ENCODE measurements at places on chromosomes 2 and 18.

DNA sequence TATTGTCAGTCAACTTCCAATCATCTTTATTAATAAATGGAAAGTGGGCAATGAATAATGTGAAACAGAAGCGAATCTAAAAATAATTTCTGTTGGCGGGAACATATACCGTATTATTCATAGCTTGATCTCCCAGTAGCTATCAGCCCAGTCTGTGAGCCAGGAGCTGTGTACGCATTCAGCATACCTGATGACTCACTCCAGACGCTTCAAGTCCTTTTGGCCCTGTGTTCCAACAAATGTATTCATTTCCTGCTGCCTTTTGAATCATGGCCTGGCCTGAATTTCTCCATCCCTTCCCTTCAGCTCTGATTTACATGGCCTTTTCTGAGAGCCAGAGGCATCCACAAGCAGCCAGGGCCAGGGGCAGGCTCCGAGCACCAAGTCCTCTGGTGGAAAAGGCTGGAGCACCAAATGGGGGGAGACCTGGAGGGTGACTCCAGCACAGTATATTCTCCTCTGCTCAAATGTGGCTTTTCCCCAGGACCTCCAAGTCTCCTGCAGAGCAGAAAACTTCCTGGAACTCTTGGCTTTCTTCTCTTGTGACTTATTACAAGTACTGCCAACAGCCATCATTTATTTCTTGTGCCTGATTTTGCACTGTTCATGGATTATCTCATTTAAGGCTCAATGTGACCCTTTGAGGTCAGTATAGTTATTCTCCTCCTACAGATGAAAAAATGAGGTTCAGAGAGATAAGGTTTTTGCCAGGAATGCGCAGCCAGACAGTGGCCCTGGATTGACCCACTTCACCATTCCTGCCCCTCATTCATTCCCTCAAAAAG is 108.7 kb downstream of the EN1 start:
- DNase-seq = no peak

DNA sequence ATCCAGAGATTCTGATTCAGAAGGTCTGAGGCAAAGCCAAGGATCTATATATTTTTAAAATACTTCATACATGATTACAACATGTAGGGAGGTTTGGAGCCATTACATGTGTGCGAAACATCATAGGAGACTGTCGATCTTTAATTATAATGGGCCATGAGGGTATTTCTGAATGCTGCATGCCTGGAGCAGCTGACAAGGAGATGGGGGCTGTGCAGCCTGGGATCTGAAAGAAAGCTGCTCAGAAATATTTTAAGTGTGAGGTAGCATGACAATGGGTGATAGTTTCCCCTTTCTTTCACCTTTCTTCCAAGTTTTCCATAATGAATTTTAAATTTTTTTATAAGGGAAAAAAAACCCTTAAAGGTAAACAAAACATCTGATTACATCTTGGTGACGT is 102.0 kb upstream of the DNMT3A start:
- no peak for DNase-seq

GRCh38 chr2:240300261-240300821 is 135.1 kb upstream of the GPC1 start:
- no peak for DNase-seq

DNA sequence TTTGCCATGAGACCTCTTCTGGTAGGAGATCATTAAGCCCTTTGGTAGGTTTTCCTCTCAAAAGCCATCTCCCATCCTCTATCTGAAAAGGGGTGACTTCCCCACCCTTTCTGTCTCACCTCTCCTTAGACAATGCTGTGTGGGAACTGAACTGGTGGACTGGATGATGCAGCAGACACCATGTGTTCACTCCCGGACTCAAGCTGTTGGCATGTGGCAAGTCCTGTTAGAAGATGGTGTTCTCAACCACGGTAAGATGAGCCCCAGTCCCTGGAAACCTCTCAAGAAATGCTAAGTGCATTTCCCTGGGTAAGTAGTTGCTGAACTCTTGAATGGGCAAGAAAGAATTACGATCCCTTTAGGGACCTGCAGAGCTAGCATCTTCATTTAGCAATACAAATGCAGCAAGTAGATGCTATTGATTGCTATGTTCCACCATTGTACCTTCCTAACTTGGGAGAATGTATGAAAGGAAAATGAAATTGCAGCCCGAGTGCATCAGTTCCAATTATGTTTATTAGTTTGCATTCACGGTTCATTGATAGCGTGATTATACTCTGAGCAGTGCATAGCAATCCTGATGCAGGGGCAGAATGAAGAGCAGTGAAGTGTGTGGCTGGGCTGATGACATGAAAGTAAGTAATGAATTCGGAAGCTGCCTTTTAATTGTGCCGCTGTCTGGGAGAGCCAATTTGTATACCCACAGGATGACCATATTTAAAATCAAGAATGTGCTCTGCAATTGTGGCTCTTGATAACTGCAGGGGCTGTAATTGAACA is 110.0 kb upstream of the MAP3K20 start:
- no peak for DNase-seq

GRCh38 chr18:715626-716025 is 3.2 kb upstream of the ENOSF1 start:
- no peak for DNase-seq

GRCh38 chr18:5420906-5421305 is 122.9 kb downstream of the EPB41L3 start:
- no peak for DNase-seq

DNA sequence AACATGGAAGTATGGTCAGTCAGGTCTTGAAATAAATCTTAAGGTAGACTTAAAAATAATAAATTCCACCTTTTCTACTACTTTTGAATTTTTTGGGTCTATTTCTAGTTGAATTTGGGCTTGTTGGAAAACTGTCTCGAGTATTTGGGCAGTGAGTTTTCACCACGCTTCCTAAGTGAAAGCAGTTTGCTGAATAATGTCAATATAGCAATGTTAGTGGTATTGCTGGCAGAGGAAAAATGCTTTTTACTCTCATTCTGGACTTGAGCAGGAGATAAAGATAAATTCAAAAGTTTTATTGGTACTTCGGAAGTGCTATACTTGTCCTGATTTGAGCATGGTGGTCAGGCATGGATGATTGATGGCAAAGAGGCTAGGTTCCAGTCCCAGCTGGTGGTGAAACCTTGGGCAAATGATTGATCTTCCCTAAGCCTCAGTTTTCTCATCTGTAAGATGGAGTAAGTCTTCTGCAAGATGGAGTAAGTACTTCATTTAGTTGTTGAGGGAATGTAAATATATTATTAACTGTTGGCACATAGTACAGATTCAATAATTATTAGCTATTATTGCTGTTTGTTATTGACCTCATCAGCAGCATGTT is 503.5 kb upstream of the ZEB2 start:
- no peak for DNase-seq

GRCh38 chr18:8001711-8002301 is 434.7 kb downstream of the PTPRM start:
- no peak for DNase-seq

GRCh38 chr2:134432435-134432883 is 178.6 kb downstream of the MGAT5 start:
- no peak for DNase-seq

DNA sequence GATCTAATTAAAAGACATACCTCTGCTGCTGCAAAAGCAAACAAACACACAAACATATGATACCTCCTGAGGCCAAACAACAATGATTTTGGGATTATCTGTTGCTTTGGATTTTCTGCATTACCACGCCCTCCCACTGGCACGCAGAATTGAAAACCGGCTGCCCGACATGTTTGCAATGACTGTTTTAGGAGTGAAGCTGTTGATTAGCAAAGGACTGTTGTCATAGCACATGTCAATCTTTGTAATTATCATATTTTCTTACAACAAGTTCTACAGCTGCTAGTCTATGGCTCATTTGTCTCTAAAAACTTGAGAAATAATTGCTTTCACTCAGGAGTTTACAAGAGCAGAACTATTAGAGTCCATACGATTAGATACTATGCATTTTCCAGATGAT is 94.4 kb upstream of the MEIS1 start:
- no peak for DNase-seq

DNA sequence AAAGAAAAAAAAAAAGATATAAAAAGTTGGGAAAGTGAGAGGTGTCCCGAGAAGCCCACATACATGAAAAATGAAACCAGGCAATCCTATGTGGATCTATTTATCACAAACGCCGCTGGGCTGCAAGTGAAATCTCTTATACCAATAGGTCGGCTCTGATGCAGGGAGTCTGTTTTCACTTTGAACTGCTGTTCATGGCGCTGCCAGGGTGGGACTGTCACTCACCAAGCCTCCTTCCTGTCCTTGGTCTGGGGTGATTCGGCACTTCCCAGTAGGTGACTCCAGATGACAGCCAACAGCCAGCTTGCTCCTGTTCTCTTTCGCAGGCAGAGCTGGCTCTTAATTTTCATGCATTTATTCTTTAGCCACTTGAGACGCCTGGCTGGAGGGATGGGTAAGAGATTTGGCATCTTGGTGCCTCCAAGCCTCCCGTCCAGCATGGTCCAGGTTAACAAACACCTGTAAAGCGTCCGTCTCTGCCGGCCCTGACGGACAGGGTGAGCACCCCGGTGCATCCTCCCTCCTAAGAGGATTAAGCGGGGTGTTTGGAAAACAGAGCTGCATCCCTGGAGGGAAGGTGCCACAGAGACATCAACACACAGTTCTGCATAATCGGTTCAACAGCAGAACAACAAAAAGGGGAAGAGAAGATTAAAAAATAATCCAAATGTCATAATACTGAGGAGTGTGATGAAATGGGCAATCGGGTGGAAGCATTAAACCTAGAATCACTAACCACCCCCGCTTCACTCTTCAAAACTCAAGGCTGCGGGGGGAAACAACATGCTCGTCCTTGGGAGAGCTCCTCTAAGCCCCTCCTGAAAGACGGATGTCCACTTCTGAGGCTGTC is 58.7 kb downstream of the STEAP3 start:
- no peak for DNase-seq

GRCh38 chr2:10688921-10689807 is 611 bp downstream of the NOL10 start:
- peak; percentile 35 for DNase-seq

DNA sequence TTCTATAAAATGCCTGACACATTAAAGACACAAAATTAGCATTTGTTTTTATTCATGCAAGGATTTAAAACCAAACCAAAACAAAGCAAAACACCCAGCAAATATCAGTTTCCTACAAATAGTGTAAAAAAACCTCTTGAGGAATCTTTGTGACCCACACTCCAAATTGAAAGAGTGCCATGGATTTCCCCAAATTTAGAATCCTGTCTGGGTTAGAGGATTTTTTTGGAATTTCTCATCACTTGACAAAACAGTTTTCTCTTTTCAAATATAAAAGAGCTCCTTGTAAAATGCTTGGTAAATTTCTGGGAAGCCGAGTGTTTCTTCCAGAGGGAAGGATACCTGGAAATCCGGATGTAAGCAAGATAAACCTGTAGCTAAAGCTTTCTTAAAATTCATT is 1.7 kb upstream of the FN1 start:
- no peak for DNase-seq

GRCh38 chr2:203918264-203918663 is 18.3 kb upstream of the ICOS start:
- no peak for DNase-seq

DNA sequence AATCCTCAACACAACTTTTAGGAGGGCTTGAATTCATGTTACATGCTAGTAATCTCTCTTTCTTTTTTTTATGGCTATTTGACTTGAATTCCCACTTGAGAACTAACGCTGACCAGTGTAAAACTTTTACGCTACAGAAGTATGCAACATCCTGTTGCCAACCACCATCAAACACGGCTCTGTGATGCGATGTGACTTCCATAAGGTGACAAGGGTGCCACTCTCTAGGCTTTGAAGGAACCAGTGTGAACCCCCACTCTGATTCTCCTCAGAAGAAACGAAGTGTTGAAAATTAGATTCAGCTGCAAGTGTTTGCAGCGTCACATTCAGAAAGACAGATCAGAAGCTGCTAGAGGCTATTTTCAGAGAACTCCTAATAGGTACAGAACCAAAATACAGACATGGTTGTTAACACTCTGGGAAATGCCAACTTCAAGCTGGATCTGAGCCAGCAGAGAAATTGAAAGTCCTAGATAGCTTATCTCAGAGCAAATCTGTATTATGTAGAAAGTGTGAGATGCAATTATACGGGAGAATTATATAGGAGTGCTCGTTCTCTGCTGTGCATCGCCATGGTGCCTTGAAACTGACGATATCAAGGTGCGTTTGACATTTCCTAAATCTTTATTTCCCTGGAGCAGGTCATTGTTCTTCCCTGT is 271.2 kb downstream of the LPIN1 start:
- no peak for DNase-seq

DNA sequence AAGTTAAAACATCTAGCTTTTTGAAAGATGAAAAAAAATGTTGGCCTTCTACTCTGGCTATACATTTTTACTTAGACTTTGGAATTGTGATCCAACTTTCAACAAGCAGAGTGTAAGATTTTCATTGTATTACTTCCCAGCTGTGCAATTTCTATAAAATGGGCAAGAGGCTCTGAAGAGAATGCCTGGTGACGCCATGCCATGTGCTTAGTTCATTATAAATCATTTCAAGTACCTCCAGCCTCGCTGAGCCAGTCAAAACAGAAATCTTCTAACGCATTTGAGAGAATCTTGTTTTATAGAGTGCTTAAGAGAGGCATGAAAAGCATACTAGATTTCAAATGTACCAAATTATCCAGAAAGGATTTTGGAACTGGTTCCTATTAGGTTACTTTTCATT is 10.1 kb upstream of the STK17B start:
- DNase-seq = no peak
